Hematopoietic multipotent progenitor cell treated with erythropoietin and hydrocortisone succinate and interleukin-3 and kit ligand, for 15 days (in vitro differentiated cells): ENCODE measurements at places on chromosomes 16 and 17.

DNA sequence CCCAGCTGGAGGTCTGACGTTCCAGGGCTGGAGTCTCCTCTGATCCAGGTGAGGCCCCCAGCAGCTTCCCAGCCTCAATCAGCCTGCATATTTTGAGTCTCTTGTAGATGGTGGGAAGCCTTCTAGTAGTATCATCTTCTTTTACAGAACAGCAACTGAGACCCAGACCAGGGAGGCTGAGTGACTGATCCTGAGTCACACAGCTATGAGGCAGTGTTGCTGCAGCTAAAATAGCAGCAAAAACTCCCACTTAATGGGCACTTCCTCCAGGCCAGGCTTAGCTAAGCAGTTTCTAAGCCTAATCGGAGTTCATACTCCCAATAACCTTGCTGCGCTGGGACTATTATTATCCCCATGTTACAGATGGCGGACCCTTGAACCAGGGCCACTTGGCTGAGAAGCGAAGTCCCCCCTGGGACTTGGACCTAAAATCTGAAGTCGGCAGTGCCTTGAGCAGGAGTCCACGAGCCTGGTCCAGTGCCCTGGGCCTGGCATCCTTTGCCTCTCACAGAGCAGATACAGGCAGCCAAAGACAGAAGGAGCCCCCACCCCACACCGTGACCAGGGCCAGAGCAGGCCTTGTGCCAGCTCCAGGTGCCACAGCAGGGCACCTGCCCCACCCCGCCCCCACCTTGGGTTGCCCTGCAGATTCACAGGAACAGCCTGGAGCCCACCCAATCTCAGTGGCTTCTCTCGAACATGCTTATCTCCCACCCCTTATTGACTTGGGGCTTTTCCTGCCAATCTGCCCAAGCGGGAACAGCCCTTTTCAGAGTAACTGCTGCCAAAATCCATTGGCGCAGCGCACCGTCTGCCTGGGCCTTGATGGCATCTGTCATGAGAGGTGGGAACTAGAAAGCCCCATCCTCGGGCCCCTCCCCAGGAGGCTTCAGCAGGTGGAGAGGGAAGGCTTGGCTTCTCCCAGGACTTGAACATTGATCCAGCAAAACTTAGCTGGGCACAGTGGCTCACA is 65.1 kb downstream of the SOCS1 start:
- DNase-seq, result no peak

DNA sequence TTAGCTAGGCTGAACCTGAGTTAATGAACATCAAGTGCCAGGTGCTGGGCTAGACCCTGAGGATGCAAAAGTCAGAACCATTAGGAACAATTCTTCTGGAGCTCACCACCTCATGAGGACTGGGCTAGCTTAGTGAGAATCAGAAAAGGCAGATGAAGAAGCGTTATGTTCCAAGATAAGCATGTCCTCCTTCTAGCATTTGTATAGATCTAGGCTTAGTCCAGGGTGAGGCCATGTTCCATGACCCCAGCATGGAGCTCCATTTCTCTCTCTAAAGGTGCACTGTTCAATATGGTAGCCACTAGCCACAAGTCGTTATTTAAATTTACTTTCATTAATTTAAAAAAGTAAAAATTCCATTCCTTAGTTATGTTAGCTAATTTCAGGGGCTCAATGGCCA is 365.3 kb upstream of the CCL2 start:
- DNase-seq, result no peak

- no peak for DNase-seq
Observed at GRCh38 chr16:70730944-70731343, 45.1 kb upstream of the MTSS2 start.

GRCh38 chr17:67485666-67486065 is 108.6 kb downstream of the PITPNC1 start:
- DNase-seq, result no peak

DNA sequence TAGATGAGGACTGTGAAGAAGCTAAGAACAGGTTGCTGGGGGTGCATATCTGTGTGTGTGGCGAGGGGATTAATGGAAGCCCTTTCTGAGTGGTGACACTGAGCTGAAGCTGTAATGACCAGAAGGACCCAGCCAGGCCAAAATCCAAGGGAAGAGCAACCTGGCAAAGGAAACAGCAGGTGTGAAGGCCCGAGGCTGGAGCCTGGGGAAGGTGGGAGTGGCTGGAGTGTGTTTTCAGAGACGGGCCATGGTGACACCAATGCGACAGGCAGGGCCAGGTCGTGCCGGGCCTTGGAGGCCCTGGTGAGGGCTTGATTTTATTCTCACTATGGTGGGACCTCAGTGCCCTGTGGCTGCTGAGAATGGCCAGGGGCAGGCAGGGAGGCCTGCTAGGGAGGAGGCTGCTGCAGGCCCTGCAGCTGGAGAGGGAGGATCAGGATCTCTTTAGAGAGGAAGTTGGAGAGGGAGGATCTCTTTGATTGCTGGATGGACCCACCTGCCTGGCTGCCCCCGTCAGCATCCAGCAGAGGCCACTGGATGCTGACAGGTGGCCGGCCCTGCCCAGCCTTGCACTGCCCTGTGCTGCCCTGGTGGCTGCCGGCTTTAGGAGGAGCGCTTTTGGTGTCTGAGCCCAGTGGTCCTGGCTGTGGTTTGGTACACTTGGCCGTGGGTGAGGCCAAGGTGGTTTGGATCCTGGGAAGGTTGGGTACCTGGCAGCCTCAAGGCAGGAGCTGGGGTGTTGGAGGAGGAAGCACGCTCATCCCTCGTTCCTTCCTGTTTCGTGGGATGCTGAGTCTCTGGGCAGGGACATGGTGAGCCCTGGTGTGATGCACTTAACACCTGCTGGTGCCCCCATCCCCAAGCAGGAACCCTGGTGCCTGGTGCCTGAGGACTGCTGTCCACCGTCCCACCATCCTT is 188.3 kb downstream of the SEC14L1 start:
- DNase-seq, result no peak

GRCh38 chr16:1602285-1602684 is 9.6 kb downstream of the IFT140 start:
- DNase-seq, result no peak

DNA sequence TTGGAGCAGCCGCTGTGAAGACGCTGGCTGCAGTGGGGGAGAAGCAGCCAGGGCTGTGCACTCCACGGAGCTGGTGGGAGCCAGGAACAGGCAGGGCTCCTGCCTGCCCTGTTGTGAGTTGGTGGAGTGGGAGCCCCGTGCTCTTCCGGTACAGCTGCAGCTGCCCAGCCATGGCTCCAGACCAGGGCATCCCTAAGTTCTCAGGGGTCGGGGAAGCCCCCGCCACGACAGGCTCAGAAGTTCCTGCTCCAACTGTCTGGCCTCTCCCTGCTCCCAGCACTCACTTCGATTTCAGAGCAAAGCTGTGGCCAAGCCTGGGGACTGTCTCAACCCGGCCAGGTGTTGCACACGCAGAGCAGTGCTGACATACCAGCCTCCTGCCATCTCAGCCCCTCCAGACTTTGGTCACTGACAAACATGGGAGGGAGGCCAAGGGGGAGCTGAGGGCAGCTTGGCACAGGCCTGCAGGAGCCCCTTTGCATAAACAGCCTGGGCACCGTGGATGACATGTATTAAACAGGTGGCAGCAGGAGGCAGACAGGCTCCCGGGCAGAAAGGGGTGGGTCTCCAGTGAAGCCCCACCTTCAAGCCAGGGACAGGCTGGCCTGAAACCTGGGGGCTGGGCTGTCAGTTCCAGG is 13.9 kb upstream of the KDM8 start:
- no peak for DNase-seq

GRCh38 chr17:11438673-11439072 is 159.6 kb upstream of the DNAH9 start:
- no peak for DNase-seq
